GDM1 (cell line): ENCODE measurements at places on chromosomes 2 and 18.

GRCh38 chr2:62459672-62460071, 46.3 kb downstream of the TMEM17 start:
- DNase-seq, result no peak

DNA sequence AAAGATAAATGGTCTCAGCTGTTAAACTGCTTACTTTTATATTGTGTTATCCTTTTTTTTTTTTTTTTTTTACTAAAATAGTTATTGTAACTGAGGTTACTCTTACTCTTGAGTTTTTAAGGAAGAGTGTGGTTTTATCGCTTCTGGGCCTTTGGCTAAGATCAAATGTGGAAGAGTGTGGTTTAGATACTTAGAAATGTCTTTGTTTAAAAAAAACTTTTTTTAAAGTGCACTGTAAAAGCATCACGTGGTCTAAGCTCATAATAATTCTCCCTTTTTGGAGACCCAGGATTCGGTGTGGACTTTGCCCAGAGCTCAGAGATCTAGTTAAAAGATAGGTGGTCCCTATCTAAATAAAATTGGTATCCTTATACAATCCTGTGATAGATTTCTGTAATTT, 11.9 kb upstream of the OXER1 start:
- peak; percentile 24 for DNase-seq

GRCh38 chr2:215028231-215028630, 110.2 kb downstream of the ABCA12 start:
- DNase-seq, result no peak

DNA sequence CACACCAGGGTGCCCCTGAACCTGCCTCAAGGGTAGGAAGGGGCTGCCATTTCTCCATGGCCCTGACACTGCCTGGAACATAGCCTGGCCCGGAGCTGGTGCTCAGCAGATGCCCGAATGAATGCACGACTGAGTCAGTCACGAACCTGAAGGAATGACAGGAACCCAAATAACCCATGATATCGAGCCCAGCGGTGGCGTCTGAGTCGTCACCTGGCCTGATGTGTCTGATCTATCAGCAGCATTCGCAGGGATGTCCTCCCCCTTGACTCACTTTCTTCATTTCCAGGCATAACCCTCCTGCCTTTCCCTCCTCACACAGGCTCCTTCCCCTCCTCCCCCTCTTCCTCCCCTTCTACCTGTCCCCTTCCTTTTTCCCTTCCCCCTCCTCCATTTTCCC, 52.1 kb upstream of the SMAD7 start:
- DNase-seq, result no peak

- DNase-seq, result no peak
Observed at GRCh38 chr2:161354106-161354505, 45.9 kb downstream of the PSMD14 start.

DNA sequence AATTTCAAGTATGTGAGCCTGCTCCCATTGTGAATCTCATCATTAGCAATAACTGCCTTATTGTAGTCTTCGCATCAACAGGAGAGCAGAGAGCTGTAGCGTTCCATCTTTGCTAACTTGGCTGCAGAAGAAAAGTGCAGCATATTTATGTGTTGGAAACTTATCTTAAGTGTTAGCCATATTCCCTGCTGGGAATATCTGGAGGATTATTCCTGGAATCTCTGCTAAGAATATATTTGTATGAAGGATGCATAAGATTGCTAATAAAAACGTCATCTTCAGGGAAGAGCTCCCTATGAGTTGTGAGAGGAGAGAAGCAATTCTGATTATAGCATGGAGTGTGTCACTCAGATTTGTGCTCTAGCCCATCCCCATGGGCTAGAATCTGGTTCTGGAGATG, 115.1 kb upstream of the REG3G start:
- no peak for DNase-seq

DNA sequence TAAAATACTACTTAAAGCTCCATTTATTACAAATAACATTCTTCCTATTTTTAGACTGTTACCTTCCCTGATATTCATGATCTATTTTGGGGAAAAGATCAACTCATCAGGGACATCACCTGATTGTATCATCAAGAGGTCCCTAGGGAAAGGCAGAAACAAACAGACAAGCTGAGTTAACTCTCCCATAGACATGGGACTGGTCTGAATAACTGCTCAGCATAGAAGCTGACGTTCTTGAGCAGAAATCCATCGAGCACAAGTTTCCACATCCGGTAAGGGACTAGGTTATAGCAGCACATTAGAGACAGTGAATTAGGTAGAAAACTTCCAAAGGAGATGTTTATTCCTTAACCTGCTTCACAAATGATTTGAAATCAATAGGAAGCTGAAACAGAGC, 1100.4 kb upstream of the SLC39A10 start:
- no peak for DNase-seq

- DNase-seq, result no peak
Observed at GRCh38 chr2:39534095-39534711, 97.1 kb upstream of the MAP4K3 start.

DNA sequence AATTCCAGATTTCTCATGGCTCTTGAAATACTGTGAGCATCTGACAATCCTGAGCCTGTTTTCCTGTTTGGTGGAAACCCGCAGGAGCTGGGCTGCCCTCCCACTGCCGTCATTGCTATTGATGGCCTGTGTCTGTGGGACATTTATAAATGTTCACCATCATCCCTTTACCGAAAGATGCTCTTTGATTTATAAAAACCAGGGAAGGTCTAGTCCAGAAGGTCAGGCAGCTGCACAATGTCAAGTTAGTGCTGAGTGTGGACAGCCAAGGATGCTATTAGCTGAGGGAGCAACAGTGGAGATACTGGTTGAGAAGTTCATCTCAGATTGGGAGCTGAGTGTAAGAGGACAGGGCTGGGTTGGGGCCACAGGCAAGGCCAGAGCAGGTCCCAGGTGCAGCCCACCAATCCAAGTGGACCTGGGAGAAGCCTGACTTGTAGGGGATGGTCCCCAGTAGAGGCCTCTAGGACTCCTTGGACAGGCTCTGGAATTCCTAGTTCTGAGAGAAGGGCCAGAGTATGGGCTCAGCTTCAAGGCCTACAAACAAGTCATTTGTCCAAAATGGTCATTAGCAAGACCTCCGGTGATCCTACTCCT, 55.1 kb downstream of the COPS8 start:
- DNase-seq, result no peak

DNA sequence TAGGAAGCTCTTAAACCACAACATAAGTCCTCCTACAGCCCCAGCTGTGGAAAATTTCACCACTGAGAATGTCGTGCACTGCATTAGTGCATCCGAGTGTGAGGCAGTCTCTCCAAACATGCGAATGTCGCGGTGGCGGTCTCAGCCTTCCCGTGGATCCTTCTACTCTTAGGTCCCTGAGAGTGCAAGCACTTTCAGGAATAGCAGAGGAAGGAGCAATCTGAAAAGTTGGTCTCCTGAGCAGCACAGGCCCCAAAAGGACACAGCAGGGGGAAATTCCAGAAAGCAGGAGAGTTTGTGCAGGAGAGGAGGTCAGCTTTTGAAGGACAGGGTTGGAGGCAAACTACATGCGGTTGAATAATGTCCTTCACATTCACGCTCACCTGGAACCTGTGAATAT, 440.5 kb upstream of the SMIM21 start:
- no peak for DNase-seq

DNA sequence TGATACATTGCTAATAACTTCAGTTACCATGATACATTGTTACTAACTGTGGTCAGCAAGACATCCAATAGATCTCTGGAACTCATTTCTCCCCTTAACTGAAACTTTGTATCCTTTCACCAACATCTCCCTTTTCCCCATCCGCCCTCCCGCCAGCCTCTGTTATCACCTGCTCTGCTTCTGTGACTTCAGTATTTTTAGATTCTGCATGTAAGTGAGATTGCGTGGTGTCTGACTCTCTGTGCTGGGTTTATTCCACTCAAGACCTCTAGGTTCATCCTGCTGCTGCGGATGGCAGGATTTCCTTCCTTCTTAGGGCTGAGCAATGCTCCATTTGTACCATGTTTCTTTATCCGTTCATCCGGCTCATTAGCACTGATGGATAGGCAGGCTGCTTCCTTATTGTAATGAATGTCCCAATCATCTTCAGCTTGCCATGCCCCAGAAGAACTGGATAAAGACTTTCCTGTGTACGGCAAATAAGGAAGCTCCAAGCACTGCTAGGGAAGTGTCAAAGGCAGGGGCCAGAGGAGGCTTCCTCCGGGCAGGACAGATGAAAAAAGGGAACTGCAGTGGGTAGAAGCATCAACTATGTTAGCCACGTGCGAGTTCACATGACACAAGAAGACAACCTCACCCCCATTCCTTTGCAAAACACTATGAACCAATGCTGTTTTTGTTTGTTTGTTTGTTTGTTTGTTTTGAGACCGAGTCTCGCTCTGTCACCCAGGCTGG, 113.4 kb downstream of the EIPR1 start:
- DNase-seq, result peak; percentile 37

GRCh38 chr2:125516496-125517109, 1139.4 kb upstream of the GYPC start:
- peak; percentile 4 for DNase-seq
